NCI-H69 (cell line): ENCODE measurements at places on chromosomes 3 and 15.
A peak's percentile ranks its signal among the peaks of the same experiment; 100 is the strongest.

GRCh38 chr15:35506272-35506870 lies 39.6 kb downstream of the DPH6 start:
- peak; percentile 81 for DNase-seq

- peak; percentile 79 for DNase-seq
These were observed 52.8 kb downstream of the CDIN1 start for GRCh38 chr15:36632226-36632625.

- DNase-seq, result no peak
These were observed 66.1 kb downstream of the BOC start for GRCh38 chr3:113277414-113277813.

- DNase-seq, result peak; percentile 10
These were observed 9.5 kb downstream of the CCR9 start for GRCh38 chr3:45895686-45896468.

- peak; percentile 87 for DNase-seq
These were observed 85.3 kb downstream of the TRAK1 start for GRCh38 chr3:42176242-42177034.

- peak; percentile 2 for DNase-seq
These were observed 63.8 kb downstream of the LRRC49 start for GRCh38 chr15:70956201-70956995.

DNA sequence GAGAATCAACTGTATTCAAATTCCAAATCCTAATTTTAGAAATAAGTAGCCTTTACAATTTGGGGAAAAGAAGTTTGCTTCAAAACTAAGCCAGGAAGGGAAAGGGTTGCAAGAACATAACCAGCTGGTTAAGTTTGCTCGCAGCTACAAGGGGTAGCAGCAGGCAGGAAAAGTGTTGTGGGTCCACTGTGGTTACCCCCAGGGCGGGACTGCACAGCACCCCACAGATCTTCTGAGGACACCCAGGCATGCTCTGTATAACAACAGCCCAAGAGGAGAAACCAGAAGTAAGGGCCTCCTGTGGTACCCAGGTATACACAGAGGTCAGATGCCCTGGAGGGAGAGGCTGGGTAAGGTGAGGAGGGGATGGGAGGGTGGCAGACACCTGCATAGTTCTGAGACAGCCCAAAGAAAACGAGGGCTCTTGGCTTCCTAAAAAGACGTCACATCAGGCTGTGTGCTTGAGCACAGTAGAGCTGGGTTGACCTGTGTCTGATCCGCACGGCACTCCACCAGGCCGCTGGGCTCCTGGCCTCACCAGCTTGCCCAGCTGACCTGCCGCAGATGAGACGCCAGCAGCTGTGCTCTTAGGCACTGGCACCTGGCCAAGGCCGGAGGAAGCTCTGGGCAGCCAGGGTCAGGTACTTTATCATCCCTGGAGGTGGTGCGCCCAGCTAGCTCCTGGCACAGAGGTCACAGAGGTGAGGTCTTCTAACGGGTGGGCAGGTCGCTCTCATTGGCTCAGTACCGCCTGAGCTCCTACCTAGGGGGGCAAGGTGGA lies 81.8 kb upstream of the SNRPA1 start:
- no peak for DNase-seq

- DNase-seq, result no peak
These were observed 18.4 kb downstream of the ARL6IP5 start for GRCh38 chr3:69103123-69103522.

DNA sequence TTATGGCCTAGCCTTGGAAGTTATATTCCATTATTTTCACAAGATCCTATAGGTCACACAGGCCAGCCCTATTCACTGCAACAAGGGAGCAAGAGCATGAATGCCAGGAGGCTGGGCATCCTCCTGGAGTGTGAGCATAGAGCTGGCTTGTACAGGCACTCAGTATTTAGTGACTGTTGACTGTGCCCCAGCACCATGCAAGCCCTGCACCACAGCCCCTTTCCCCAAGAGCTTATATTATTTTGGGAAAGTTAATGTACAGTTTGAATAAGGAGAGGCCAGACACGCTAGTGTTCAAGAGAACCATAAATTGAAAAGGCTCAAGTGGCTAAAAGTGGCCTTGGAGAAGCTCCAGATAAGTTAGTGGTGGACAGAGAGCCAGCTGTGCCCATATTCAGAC lies 32.3 kb upstream of the TSEN2 start:
- no peak for DNase-seq

DNA sequence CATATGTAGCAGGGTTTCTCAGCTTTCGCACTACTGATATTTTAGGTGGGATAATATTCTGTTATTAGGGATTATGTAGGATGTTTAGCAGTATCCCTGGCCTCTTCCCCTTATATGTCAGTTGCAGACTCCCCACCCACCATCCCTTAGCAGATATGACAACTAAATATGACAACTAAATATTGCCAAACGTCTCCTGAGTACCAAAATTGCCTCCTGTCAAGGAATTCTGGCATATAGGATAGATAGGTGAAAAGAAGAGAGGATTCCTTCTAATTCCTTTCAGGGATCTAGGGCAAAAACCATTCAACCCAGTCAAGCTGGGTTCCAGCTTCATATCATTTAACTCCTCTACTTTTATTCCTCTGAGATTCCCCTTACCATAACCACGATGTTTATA lies 759.8 kb downstream of the AGBL1 start:
- DNase-seq, result no peak

- no peak for DNase-seq
These were observed 47.0 kb upstream of the RBP1 start for GRCh38 chr3:139586420-139587017.

DNA sequence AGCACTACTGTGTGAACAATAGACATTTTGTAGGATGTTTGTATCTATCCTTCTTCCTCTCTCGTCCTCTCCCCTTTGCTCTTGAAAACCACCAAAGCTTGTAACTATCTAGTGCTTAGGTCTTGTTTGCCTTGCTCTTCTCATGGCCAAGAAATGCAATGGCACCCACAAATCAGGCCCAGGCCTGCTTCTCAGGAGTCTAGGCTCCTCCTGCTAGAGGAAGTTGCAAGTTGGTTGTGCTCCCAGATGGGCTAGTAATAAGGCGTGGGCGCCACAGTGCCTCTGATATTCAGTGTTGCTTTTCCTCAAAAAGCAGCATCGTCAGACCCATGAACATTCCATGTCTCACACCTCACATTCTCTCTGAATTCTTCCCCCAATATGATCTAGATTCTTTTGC lies 28.7 kb downstream of the ZNF385D start:
- DNase-seq, result no peak

GRCh38 chr15:77084436-77084835 lies 13.5 kb upstream of the TSPAN3 start:
- no peak for DNase-seq

GRCh38 chr15:52559022-52559421 lies 9.8 kb downstream of the ARPP19 start:
- no peak for DNase-seq

DNA sequence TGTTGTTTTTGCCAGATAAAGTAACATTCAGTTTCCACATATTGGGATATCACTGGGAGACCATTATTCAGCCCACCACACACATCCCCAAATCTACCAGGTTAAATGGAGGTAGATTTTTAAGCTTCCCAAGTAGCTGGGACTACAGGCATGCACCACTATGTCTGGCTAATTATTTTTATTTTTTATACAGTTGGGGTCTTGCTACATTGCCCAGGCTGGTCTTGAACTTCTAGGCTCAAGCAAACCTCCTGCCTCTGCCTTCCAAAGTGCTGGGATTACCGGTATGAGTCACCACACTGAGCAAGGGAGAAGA lies 96.6 kb upstream of the CHD2 start:
- DNase-seq, result no peak

- DNase-seq, result no peak
These were observed 9.0 kb downstream of the PPM1M start for GRCh38 chr3:52254608-52255007.

DNA sequence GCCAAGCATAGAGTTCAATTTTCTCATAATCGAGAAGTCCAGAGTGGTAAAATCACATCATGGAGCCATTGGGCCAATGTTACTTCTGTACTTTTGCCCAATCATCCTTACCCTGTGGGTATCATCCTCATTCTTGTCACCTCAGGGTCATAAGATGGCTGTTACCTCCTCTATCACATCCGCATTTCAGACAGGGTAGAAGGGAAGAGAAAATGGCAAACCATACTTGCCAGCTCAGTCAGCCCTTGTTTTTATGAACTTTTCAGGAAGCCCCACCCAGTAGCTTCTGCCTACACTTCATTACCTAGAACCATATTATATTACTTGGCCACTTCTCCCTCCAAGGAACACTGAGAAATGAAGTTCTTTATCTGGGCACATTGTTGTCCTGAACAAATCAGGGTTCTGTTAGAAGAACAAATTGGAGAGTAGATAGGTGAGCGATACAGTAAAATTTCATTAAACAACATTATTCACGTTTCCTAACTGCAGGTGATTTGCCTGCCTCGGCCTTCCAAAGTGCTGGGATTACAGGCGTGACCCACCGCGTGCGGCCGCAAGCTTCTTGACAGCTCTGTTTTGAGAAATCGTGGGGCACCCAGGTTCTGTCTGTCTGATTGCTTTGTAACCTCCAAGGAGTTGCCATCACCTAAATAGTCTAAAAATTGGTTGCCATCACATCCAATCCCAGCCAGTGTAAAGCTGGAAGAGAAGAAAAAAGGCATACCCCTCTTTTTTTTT lies 34.5 kb upstream of the RPN1 start:
- no peak for DNase-seq

DNA sequence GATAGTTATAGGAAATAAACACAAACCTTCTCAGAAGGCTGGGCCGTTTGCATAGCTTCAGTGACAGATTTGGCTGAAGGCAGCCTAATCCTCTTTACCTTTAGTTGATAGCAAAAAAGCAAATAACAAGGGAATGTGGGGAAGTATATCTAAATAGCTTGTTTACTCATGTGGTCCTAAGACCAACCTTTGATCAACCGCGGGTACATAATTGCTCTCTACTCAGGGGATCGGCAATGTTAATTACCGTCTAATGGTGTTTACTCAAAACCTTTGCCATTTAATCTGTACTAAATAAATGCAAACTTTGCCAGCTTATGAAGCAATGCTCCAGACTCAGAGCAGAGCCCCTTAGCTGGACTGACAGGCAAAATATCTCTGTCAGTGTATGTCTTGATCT lies 51.6 kb downstream of the EIF3J start:
- DNase-seq, result peak; percentile 33
